ENCODE measurements at places on chromosomes 2 and 18. TPM values are rescaled to one million over a fixed set of nuclear protein-coding genes. Genes with fewer than 3 reads are reported as not detected.

DNA sequence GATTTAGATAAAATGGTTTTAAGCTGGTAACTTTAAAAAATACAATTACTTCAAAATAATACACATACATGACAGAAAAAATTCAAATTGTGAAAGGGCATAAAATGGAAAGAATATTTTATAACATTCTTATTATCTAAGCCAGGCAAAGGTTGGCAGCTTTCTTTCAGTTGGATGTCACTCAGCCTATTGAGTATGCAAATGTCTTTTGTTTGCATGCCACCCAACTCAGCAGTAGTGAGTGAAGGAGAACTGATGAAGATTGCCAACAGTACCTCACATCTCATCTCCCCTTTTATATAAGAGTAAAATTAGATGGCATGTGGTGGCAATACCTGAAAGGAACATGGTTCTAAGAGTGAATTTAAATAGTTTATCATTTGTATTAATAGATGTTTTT is 24.8 kb downstream of the BMPR2 start:
- no peak overlapping the region for H3K4me3 ChIP-seq
- no peak for DNase-seq

- peaks cover 3% of the 10 kb centered on the region for H3K4me1 ChIP-seq
- no peaks in the 10 kb centered on the region for H3K36me3 ChIP-seq
- H3K4me3 ChIP-seq: no peak overlapping the region
- H3K27ac ChIP-seq: no peak overlapping the region
- no peak for DNase-seq
- peaks cover 3% of the 10 kb centered on the region for H3K27me3 ChIP-seq
Observed at GRCh38 chr18:23226391-23226790, 91.1 kb downstream of the CABLES1 start.

Gene PLGLB1
- 5.4 TPM for total RNA-seq

DNA sequence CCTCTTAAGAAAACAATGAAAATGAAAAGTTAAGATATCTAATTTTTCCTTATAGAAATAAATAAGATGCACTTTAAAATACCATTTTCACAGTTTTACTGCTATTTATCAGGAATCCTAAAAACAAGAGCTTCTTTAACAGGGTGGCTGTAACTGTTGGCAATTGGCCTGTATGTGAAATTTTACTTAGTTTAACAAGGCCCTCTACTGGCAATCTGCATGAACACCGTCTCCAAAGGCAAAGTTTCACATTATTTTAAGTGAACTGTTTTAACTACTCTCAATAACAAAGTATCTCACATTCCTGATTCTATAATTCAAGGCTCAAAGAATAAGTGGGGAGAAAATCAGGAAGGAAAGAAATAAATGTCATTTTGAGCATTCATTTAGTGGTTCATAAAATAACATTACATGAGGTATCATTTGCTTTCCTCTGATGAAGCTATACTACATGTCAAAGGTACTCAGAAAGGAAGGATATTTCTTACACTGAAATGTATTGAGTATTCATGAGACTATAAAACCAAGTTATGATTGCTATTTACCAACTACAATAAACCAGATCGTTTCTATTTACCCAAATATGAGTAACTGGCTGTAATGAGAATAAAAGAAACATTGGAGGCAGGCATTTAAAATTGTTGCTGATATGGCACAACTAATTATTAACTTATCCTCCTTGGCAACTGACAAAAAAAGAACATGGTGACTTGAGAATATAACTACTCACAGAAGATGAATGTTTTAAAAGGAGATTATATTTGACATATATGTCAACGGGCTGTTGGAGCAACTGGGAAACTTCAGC is 7.0 kb downstream of the NCKAP5 start:
- peaks cover 4% of the 10 kb centered on the region for H3K4me1 ChIP-seq
- no peak overlapping the region for H3K27ac ChIP-seq
- H3K27me3 ChIP-seq: peaks cover 4% of the 10 kb centered on the region
- no peak overlapping the region for H3K4me3 ChIP-seq

GRCh38 chr2:167859676-167860075 is 387.7 kb downstream of the STK39 start:
- H3K27me3 ChIP-seq: no peaks in the 10 kb centered on the region
- H3K36me3 ChIP-seq: no peaks in the 10 kb centered on the region
- H3K4me3 ChIP-seq: no peak overlapping the region
- no peak overlapping the region for H3K27ac ChIP-seq
- DNase-seq: no peak

DNA sequence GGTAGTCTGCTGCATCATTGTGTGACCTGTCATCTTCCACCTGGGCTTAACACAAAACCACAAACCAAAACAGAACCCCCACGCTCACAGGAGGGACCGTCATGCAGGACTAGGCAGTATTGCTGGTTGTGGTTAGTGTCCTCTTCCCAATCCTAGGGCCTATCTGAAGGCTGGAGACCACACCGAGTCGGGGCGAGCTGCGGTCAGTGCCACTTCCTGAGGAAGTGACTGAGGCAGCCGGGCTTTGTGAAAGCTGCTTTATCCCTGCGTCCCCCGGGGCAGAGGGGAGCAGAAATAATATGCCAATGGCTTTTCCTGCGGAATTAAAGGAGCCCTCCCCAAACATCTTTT is 22.9 kb downstream of the ZNF532 start:
- peak overlapping the region; percentile 28 for H3K4me3 ChIP-seq
- peak; percentile 40 for DNase-seq
- H3K36me3 ChIP-seq: no peaks in the 10 kb centered on the region

DNA sequence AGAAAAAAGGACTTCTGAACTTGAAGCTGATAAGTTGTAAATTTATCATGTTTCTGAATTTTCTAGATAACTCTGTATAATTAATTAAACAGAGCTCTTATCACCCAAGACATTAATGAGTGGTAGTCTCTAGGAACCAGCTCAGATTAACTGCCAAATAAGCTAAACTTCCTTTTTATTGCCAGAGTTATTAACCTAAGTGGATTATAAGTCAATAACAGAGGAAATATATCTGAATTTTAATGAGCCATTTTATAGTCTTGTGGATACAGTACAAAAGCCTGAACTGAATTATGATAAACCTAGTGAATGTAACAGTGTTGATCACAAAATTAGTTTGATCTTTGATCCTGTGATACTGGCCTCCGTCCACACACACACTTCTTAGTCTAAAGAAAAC is 111.5 kb downstream of the COMMD1 start:
- peaks cover 11% of the 10 kb centered on the region for H3K4me1 ChIP-seq
- no peaks in the 10 kb centered on the region for H3K36me3 ChIP-seq
- DNase-seq: no peak
- no peak overlapping the region for H3K4me3 ChIP-seq
- H3K27ac ChIP-seq: no peak overlapping the region

- no peak overlapping the region for H3K27ac ChIP-seq
- H3K4me1 ChIP-seq: peaks cover 2% of the 10 kb centered on the region
- no peaks in the 10 kb centered on the region for H3K36me3 ChIP-seq
- H3K4me3 ChIP-seq: no peak overlapping the region
Observed at GRCh38 chr2:9905413-9905812, 46.1 kb upstream of the GRHL1 start.
